ENCODE measurements at places on chromosomes 1 and 21.

DNA sequence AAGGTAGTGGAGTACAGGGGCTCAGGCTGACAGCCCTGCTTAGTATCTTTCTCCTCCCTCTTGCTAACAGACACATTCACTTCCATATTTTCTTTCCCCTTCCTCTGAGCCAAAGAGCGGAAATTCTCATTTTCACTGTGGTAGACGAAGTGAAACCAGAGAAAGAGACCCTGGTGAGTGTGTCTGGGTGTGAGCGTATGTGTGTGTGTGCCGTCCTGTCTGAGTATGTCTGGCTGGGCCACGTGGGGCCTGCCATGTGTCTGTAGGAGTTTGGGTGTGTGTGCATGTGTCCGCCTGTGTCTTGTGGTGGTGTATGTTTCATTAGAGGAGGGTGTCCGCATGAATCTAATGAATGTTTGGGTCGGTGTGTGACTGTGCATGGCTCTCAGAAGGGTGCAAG lies 1.7 kb downstream of the COL8A2 start:
- peak; percentile 32 for DNase-seq

DNA sequence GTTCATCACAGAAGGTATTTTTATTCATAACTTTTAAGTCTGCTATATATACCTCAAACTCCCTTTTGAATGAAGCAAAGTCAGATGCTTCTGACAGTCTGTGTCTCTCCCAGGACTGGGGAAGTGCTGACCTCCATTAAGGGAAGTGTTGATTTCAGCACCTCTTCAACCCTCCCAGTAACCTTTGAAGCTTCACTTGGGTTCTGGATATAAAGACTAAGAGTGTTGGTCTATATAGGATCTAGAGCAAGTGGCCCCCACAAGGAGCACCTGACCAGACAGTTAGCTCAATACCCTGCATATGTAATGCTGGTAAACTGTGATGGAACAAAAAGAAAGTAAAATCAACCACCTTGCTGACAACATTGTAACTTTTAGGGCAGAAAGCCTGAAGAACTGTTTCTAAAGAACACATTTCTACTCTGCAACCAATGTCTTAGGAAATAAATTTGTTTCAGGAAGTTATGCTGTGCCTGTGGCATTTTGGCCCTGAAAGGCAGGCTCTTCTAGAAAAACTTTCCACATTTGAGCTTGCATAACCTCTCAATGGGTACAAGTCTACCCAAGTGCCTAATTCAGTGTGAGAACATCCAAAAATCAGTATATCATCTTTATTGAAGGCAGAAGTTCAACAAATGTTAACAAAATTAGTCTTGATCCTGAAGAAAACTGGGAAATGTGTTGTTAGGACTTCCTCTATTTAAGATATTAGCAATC lies 865 bp upstream of the PTPN22 start:
- no peak for DNase-seq

DNA sequence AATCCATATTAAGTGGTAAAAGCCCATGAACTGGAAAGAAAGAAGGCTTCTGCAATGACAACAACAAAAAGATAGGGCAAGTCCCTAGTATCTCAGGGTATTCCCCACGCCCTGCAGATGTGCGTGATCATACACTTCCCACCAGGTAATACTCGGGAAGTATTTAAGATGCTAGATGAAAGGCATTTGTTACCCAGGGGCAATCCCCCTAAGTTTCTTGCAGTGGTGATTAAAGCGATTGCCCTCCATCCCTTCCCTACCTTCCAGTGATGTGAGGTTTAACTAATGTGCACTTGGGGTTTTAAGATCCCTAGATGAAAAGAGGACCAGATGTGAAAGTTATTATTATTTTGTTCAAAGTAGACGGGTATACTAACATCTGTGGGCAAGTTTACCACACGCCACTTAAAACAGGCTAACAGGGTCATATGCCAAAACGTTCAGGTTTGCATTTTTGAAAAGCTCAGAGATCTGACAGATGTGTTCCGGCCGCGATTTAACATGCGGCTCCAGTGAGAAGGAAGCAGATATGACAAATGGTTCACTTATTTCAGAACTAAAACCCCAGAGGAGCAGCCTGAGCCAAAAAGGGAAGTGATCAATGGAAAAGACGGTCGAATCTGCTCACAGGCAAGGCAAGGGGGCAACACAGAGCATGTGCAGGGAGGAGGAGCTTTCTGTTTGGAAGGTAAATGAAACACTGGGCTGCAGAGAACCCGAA lies 17.4 kb downstream of the TIAM1 start:
- DNase-seq = peak; percentile 75

GRCh38 chr1:22751124-22751531 lies 40.5 kb downstream of the EPHB2 start:
- DNase-seq = no peak

- DNase-seq = no peak
Observed at GRCh38 chr1:20192364-20192763, 6.0 kb upstream of the PLA2G2C start.

DNA sequence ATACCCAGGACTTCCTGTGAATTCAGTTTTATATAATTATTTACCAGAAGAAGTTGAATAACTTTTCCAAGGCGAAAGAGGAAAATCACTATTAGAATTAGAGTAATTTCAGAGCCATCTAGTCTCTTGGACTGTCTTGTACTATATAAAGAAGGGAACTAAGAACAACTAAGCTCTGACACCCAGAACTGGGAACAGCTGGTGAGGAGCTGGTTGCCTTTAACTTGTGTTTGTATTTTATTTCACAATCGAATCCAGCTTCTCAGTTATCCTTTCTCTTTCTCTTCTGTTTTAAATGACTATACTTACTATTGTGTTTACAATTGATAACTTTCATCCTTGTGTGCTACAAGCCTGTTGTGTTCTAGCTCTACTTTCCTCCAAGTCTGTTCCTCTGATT lies 8.4 kb downstream of the SNX27 start:
- DNase-seq = no peak

DNA sequence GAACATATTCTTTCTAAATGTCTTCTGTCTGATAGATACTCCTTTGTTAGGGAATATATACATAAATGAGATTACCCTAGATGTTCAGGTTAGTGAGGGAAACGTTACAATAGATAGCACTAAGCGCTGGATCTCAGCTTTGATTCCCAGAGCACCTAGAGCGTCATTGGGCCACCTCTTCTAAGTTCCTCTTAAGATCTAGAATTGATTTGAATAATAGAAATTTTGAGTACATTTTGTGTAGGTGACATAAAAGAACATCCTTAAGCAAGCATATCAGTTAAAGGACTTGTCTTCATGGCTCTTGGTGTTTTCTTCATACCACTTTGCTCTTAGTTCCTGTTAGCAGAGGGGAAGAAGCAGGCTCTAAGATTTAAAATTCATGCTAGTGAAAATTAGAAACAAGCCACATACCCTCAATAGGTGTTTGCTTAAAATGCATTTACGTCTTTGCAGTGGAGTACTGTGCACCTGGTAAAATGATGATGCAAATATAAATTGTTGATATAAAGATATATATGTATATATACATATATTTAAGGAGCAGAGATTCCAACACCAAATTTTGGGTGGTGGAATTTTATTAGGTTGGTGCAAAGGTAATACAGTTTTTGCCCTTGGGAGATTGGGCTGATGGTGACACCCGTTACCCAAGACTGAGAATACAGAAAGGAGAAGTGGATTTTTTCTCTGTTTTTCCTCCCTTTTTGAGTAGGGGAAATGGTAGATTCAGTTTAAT lies 47.1 kb downstream of the DYRK1A start:
- DNase-seq = no peak

- DNase-seq = no peak
Observed at GRCh38 chr1:159054427-159054826, 22.1 kb downstream of the AIM2 start.

- DNase-seq = no peak
Observed at GRCh38 chr1:103171041-103171590, 62.8 kb upstream of the COL11A1 start.

- DNase-seq = no peak
Observed at GRCh38 chr1:95407131-95407885, 173.3 kb downstream of the RWDD3 start.

GRCh38 chr1:231395076-231395997 lies 26.8 kb downstream of the EGLN1 start:
- no peak for DNase-seq

DNA sequence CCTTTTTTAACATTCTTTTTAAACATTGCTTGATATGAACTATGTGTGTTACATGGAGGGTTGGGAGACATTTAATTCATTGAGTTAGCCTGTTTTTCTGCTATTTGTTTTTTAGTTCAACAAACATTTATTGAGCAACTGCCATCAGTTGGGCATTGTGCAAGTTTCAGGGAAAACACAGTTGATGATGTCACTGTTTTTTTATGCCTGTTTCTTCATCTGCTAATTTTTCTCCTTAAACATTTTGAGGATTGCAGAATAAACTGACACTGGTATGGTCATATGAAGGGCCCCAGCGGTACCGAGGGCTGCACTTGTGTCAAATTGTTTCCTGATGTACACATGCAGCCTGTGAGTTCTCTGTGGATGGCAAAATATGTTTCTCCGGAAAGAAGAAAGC lies 253.0 kb downstream of the FGGY start:
- DNase-seq = no peak

DNA sequence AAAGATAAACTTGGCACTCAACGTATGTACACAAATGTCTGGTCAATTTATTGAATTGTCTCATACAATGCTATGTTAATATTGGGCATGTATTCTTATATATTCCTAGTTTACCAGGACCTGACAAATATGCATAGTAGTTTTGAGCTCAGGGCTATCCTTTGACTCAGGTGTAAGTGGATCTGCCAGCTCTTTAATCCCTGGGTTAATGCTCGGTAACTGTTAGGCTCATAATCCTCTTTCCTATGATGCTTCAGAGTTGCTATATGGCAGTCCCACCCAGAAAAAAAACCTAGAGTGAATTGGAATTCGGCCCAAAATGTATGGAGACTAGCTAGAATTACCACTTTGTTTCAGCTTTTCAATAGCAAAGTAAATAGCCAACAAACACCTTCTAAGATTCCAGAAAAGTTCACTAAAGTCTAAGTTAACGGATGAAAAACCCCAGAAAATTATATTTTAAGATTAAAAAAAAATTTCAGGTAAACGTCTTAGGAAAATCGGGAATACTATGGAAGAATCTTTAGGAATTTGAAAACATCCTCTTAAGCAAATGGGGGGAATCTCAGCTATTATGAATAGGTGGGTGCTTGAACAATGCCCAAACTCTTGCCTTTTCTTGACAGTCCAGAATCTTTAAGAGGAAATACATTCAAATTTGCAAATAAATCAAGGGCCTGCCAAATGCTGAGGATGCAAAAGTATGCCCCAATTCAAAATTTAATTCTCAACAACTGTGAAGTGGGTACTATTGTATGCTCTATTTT lies 10.9 kb downstream of the H3-3A start:
- DNase-seq = no peak

- DNase-seq = no peak
Observed at GRCh38 chr1:113652771-113653170, 106.5 kb downstream of the PHTF1 start.

DNA sequence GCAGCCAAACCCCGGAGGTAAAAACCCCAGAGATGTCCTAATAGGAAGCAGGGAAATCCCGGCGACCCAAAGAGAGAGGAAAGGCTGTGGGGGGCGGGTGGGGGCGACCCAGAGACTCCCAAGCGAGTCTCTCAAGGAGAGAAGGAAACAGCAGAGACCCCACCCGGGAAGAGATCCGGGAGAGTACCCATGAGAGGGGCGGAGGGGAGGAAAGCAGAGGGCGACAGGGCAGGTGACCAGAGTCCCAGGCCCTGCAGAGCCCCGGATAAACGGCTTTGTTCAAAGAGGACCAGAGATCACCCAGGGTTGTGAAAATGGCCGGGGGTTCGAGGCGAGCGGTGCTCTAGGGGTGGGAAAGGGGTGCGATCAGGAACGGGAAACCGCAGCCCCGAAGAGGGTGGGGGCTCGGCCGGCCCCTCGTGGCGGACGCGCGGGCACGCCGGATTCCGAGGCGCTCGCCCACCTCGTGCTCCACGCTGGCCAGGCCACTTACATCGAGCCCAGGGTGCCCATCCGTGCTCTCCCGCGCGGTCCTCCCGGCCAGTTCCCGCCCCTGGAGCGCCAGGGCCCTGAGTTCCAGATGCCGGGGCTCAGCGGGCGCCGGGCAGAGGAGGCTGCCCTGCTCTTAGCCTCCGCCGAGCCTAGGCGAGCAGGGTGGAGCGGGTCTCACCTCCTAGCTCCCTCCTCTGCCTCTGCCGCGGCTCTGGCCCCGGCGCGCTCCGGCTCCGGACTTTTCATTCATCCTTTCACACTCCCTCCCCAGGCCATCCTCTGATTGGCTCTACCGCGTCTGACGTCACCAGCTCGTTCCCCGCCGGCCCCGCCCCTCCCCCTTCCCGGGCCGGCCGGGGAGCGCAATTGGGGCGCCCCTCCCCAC lies 52.3 kb downstream of the RHBG start:
- peak; percentile 81 for DNase-seq

DNA sequence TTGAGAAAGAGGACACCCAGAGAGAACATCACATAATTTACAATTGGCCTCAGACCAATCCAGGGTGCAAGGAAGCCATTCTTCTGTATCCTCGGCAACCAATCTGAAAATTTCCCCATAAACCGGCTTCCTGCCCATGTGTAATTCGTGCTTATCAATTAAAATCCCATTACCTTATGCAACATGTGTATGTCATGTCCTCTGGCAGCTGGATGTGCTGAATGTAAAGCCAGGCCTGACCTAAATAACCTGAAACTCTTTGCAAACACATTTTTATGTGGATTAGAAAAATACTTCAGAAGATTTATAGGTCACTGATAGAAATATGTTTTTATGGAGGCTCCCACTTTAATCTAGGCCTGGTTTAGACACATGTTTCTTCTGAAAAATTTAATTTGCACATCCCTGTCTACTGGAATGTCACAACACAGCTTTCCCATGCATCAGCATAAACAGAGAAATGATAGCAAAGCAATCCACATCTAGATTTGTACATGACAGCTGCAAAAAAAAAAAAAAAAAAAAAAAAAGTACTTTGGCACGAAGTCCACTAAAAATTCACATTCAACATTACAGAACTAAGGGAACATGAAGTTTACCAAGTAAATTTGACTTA lies 69.4 kb upstream of the SAMSN1 start:
- DNase-seq = no peak

DNA sequence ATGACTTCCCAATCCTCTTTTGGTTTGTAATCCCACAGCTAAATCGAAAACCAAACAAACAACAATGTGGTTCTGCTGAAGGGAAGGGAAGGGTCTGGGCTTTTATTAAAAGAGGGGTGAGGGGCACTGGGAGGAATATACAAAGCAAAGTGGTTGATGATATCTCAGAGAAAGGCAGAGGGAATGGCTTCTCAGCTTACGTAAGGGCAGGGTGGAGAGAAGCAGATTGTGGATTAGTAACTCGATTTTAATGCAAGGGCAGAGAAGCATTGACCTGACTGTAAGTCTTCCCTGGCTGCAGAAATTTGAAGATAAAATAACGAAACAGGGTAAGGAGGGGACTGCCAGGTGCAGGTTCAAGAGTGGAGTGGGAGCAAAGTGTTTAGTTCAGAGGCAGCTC lies 438.2 kb upstream of the LRRC7 start:
- no peak for DNase-seq

GRCh38 chr1:94658221-94658620 lies 116.7 kb upstream of the F3 start:
- no peak for DNase-seq
